ENCODE measurements at places on chromosomes 11 and 22. TPM values are rescaled to one million over a fixed set of nuclear protein-coding genes. Genes with fewer than 3 reads are reported as not detected.

Gene MISFA
- total RNA-seq: 0.54 TPM

Gene AMPD3
- 20.2 TPM for total RNA-seq

Gene PHF21B
- not detected for total RNA-seq

Gene TIMP3
- total RNA-seq: 0.08 TPM

Gene CHRDL2
- not detected for total RNA-seq

Gene MMP13
- not detected for total RNA-seq

Gene MIOX
- total RNA-seq: 0.29 TPM

Gene TPBGL
- total RNA-seq: 0.45 TPM

Gene MCM5
- total RNA-seq: 348 TPM

Gene KCNE3
- not detected for total RNA-seq

Gene GGTLC2
- not detected for total RNA-seq

Gene TSGA10IP
- total RNA-seq: not detected

Gene OR52I1
- not detected for total RNA-seq

Gene PRAME
- total RNA-seq: not detected

Gene HTR3A
- total RNA-seq: not detected

Gene KCTD14
- 0.12 TPM for total RNA-seq

Gene CASP5
- total RNA-seq: not detected

Gene SLC35C1
- 12.1 TPM for total RNA-seq

Gene CD6
- total RNA-seq: 167 TPM

Gene DMC1
- total RNA-seq: 12.9 TPM

Gene PYGM
- 1.8 TPM for total RNA-seq

Gene SNX19
- 27.0 TPM for total RNA-seq

Gene CARS1
- total RNA-seq: 96.6 TPM

Gene RAB38
- 20.4 TPM for total RNA-seq

Gene FAM180B
- not detected for total RNA-seq
